ENCODE measurements at places on chromosomes 2 and 18.
A peak's percentile ranks its signal among the peaks of the same experiment; 100 is the strongest.

GRCh38 chr2:86044614-86045013 is 61.1 kb downstream of the POLR1A start:
- no peak for DNase-seq

- peak; percentile 75 for DNase-seq
Observed at GRCh38 chr2:126720638-126721037, 64.7 kb downstream of the GYPC start.

DNA sequence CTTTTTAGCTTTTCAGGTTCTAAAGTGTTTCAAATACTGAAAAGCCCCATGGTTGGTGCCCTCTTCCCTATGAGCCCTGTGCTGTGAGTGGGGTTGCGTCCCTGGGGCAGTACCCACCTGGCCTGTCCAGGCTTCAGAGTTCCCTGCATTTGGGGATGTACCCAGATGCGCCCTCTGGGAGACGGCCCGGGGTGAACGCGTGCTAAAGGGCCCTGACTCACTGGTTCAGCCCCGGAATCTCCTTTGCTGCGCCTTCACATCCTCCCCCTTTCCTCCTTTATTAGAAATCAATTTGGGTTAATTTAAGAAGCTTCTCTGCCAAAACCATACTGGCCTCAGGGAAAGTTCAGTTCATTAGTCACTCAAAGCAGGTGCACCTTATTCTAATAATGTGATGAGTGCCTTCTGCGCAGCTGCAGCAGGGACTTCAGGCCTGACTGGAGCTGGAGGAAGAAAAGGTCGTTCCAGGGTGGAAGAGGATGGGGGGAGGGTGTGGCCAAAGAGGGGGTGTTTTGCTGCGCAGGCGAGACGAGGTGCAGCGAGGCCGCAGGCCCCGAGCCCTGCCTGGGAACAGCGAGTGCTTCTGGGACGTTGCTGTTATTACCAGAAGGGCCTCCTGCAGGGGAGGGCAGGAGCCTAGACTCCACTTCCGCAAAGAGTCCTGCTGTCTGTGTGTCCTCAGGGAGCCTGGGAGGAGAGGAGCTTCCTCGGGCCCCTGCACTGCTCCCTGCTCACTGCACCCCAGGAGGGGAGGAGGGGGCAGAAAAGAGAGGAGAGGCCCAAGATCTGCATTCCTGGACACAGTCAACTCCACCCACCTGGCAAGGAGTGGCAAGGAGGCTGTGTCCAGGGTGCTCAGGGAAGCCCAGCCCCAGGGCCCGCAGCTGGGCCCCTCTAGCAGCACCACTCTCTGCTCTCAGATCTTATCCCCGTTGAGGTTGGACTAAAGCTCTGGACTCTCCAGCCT is 223.2 kb upstream of the PXDN start:
- no peak for DNase-seq

GRCh38 chr2:96108151-96108540 is 8.2 kb downstream of the ADRA2B start:
- DNase-seq: no peak

- DNase-seq: no peak
Observed at GRCh38 chr2:46181789-46182530, 115.2 kb upstream of the EPAS1 start.

DNA sequence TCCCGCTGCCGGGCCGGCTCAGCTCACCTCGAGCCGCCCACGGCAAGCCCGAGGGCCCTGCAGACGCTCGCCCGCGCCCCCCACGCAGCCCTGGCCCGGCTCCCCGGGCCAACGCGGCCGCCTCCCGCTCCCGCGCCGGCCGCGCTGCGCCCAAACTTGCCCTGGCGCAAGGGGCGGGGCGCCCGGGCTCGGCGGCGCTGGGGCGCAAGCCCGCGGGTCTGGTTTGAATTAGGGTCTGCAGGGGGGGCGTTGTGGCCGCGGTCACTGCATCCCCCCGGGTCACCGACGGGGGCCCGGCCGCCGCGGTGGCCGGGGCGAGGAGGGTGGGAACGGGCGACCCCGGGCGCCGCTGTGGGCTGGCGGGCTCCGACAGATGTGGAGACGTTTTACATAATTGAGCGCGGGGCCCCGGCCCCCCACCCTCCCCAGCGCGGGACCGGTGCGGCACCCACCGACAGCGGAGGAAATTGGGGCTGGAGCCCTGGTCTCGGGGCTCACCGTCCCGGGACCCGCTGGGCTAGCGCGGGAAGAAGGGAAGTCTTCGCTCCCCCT is 690 bp downstream of the SDC1 start:
- no peak for DNase-seq

- no peak for DNase-seq
Observed at GRCh38 chr2:218880102-218880858, at the start of gene WNT10A. Gene WNT10A (plus strand): TSS chr2:218880852. CDS start chr2:218880996, 144 bp downstream.

- no peak for DNase-seq
Observed at GRCh38 chr18:79367989-79368388, 27.7 kb upstream of the NFATC1 start.
